ENCODE measurements at places on chromosomes 2 and 18.

- no peak for DNase-seq
These were observed 1.6 kb upstream of the ASIC4 start for GRCh38 chr2:219512524-219513216.

DNA sequence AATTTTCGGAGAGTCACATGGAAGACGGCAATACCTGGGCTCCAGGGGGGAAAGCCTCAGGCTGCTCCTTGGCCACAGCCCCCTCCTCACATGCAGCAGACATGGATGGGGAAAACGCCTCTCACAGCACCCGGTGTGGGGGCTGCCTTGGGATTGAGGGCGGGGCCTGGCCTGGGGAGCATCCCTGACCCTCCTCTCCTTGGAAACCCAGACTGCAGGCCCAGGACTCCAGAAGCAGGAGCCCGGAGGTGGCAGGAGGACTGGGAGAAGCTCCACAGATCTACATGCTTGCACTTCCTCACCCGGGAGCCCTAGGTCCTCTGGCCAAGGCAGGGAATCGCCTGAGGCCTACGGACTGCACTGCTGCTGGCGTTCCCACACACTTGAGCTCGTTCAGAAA lies 12.1 kb upstream of the HES6 start:
- no peak for DNase-seq

DNA sequence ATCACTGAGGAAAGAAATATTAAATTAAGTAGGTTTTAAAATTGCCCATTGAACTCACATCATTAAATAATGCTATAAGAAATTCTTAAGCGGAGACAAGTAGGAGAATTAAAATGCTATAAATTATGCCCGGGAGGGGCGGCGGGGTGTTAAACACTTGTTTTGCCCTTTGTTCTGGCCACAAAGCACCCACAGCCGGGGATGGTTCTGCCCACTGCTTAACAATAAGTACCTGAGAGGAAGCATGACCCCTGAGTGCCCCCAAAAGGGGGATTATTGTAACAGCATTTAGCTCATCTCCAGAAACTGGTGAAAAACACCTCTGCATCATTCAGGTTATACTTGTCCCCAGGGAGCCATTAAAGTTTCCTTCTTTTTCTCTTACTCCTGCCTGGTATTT lies 332.7 kb upstream of the POU3F3 start:
- DNase-seq, result no peak

DNA sequence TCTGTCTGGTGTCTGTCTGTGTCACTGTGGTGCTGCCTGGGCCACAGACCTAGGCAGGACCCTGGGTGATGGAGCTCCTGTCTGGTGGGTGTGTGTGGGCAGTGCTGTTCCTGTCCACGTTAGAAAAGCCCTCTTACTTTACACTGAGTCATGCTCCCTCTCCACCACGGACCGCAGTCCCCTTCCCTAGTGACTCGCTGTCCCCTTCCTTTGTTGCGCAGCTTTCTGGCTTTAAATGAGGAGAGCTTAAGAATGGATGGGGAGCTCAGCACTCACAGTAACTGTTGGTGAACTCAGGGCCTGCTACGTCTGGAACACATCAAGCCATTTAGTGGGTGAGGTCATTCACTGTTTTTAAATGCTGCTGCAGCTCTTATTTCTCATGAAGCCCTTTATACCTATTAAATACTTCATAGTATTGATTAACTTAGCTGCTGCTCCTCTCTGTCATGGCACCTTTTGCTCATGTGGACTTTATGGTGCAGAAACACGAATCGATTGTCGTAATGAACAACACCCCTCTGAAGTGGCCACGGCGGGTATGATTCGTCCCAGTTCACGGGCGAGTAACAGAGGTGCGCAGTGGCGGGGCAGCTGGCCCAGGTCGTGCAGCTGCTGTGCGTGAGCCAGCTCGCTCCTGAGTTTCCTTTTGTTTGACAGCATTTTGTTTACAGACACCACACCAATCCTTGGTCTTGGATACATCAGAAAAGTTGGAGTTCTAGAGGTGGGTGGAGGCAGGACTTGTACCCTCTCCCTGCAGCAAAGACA lies 100.4 kb downstream of the LDLRAD4 start:
- DNase-seq, result no peak

DNA sequence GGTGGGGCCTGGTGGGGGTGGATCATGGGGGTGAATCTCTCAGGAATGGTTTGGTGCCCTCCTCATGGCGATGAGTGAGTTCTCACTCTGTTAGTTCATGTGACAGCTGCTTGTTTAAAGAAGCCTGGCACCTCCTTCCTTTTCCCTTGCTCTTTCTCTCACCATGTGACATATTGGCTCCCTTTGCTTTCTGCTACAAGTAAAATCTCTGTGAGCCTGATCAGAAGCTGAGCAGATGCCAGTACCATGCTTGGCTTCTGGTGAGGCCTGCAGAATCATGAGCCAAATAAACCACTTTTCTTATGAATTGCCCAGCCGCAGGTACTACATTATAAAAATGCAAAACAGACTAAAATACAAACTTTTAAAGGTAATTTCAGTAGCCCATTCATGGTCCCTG lies 73.4 kb upstream of the TEX51 start:
- DNase-seq, result no peak

DNA sequence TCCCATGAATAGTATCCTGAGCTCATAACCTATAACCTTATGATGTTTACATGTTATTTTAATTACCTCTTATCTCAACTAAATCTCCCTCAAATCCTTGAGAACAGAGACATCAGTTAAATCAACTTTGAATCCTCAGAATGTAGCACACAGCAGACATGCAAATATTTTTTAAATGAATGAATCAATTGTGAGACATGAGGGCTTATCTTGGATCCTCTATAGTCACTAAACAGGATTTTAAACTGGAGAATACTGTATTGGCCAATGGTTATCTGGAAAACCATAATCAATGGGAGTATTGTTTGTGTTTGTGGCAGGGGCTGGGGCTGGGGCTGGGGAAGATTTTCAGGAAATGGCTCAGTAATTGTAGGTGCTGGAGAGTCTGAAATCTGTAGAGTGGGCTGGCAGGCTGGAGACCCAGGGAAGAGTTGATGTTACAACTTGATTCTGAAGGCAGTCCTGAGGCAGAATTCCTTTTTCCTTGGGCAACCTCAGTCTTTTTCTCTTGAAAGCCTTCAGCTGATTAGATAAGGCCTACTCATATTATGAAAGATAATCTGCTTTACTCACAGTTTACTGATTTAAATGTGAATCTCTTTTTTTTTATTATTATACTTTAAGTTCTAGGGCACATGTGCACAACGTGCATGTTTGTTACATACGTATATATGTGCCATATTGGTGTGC lies 106.3 kb downstream of the NCOA1 start:
- DNase-seq, result no peak

- DNase-seq, result no peak
These were observed 50.3 kb upstream of the CDH20 start for GRCh38 chr18:61282926-61283325.

DNA sequence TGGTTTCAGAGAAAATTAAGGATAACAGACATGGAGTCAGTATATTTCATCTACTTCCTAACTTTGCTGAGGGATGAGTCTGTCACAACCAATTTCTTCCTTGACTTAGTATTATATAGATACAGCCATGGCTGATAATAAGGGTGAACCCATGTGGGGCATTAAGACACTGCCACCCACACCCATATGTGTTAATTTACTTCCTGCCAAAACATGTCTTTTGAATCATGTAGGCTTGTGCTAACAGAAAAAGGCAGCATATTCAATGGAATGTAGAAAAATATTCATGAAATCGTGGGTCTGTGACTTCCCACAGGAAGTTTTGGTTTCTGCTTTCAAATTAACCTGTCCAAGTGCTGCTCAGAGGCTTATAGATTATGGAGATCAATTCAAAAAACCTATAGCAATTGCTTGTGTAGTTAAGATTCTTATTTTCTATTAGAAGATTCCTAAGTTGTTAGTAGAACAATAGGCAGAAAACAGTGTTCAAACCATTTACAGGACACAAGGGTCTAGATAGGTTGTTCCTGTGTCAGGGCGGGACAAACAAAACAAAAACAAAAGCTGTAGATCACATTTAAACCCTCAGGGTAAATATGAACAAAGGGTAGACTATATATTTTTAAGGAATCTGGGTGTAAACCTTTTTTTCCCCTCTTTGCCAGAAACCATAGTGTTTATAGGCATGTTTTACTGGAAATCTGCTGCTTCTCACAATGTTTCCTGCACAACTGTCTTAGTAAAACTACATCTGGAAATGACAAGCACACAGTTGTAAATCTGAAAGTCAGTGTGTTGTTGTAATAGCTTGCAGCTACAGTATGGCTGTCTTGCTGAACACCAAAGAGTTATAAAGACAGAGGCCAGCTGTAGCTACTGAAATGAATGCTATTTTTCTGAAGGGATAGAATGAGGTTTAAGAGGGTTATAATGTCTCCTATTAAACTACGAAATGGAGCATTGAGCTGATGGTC lies 691.2 kb downstream of the EPHA4 start:
- DNase-seq, result no peak

DNA sequence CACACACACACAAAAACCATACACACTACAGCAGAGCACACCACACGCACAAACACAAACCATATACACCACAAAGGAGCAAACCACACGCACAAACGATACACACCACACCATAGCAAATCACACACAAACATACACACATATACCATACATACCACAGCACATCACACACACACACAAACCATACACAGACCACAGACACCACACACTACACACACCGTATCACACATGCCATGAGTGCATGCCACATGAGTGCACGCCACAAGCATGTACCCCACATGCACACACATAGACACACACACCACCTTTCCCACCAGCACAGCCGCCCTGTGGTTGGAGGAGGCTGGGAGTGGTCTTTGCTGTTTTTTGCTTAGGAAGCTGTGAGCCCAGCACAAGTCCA lies 517.1 kb upstream of the MYT1L start:
- DNase-seq, result no peak

DNA sequence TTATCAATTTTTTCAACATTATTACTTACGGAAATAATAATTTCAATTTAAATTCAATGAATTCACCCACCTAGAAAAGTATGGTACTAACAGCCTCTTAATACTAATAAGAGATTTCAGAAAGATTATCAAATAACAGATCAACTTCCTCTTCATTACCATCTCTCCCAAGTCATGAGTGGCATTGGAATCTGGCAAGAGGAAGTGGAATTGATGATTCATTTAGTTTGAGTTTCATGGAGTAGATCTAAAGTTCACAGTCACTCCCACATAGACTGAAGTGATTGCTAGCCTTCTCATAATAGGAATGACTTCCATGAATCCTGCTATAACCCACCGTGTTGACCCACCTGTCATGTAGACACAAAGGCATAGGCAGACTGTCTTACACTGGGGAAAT lies 77.7 kb upstream of the WDR75 start:
- peak; percentile 92 for DNase-seq

GRCh38 chr2:128489526-128490273 lies 171.0 kb upstream of the HS6ST1 start:
- peak; percentile 21 for DNase-seq

GRCh38 chr18:21960189-21960588 lies 209.2 kb upstream of the GATA6 start:
- DNase-seq, result peak; percentile 36

GRCh38 chr18:70154591-70155194 lies 50.8 kb downstream of the RTTN start:
- peak; percentile 91 for DNase-seq

GRCh38 chr2:68203587-68203986 lies 45.9 kb downstream of the PNO1 start:
- no peak for DNase-seq

DNA sequence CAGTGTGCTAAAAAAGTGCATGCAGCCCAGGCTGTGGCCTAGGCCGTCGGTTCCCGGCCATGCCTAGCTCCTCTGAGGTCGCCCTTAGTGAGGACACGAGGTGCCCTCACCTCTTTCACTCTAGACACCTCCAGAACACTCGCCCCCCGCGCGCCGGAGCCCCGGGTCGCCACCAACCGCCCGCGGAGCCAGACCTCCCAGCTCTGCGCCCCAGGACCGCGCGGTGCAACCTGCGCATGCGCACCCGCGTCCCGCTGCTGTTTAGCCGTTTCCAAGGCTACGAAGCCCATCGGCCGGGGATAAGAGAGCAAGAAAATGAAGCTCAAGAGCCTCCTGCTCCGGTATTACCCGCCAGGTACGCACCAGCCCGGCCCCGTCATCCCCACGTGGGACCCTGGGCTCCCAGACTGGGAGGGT lies at the start of gene DAW1:
DAW1 (plus strand) TSS at position 257 of the 417 bp plus-strand sequence; CDS start at position 316, 59 bp downstream.
- peak; percentile 47 for DNase-seq

- no peak for DNase-seq
These were observed 381.6 kb downstream of the DSEL start for GRCh38 chr18:67134911-67135310.

DNA sequence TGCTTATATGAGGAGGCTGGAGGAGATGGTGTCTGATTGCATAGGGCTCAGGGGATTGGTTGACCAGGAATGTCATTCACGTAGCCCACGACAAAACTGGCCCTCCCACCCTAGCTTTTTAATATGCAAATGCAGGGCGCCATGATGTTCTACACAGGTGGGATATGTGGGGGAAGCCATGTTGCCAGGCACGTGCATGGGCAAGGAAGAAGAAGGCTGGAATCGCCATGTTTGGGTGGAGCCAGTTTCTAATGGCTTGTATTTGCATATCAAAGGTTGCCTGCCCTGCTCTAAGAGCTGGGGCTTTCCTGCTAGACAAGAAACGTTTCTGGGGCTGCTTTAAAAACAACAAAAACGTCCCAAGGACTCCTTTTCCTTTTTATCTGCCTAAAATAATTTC lies 26.5 kb upstream of the LINC00305 start:
- no peak for DNase-seq

DNA sequence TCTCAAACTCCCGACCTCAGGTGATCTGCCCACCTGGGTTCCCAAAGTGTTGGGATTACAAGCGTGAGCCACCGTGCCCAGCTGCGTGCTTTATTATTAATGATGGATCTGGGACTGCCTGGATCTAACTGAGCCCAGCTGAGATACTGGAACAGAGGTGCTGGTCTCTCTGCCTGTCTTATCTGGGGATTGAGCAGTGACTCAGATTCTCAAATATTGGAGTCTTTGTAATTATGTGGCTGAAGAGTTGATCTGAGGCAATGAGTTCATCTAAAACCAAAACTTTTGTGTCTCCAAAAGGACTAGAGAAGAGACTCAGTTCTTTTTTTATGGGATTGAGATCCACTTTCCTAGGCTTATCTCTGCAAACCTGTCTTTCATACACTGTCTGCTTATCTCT lies 16.3 kb downstream of the PLEKHB2 start:
- no peak for DNase-seq

DNA sequence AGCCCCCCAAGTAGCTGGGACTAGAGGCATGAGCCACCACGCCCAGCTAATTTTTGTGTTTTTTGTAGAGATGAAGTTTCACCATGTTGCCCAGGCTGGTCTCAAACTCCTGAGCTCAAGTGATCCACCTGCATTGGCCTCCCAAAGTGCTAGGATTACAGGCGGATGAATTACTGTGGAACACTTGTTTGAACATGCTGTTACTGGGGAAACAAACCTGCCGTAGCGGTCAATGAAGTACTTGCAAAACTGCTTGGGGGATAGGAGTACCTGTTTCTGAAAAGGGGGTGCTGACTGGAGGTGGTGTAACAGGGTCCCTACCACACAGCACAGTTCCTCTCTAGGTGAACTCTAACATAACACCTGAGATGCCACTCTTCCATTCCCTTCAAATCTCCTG lies 5.9 kb upstream of the IMPACT start:
- no peak for DNase-seq
